ENCODE measurements at places on chromosomes 3 and 15.

- DNase-seq, result no peak
Measured at GRCh38 chr3:23537101-23537551, 268.6 kb upstream of the UBE2E1 start.

DNA sequence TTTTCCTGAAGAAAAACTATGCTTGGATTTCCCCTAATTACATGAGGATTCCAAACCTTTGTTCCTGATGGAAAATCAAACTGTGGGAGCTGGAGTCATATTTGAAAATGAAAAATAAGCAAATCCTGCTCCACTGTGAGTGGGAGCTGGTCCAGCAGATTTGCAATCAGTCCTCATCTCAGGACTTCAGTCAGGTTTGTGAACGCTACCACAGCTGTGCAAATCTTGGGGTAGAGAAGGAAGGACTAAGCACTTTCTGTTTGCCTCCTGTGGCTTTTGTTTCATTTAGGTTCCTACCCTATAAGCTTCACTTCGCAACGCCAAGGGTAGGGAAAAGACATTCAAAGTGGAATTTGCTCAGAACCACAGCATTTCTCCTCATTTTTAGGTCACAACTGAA, 238.2 kb downstream of the TUSC7 start:
- no peak for DNase-seq

- DNase-seq, result no peak
Measured at GRCh38 chr3:2446146-2446545, 347.5 kb downstream of the CNTN4 start.

- DNase-seq, result no peak
Measured at GRCh38 chr3:191192941-191193340, 6.1 kb upstream of the OSTN start.

DNA sequence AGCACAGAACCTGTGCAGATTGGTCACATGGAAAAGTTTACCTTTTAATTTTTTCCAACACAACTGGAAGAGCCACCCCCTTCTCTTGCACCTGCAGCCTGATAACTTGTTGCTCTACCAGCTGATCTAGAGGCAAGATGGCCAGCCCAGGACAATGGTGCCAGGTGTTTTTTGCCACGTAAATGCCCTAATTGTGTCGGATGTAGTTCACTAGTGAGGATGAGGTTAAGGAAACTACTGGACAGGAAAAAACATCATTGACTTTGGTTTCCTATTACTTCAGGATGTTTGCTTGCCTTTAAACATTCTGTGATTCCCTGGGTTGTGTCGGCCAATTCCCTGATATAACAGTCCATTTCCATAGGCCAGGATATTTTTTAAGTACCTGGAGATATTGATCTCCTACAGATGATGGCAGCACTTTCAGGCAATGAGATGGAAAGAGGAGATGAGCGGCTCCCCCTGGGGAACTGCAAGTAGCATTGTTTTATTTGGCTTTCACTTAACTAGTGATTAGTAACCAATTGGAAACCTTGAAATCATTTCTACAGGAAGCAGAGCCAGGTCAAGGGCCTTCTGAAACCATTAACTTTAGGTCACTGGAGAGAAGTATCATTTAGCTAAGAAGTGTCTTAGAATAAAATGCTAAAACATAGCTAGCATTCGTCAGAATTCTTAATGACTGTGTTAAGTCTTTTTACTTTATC, 72.5 kb downstream of the OSBPL10 start:
- DNase-seq, result no peak

DNA sequence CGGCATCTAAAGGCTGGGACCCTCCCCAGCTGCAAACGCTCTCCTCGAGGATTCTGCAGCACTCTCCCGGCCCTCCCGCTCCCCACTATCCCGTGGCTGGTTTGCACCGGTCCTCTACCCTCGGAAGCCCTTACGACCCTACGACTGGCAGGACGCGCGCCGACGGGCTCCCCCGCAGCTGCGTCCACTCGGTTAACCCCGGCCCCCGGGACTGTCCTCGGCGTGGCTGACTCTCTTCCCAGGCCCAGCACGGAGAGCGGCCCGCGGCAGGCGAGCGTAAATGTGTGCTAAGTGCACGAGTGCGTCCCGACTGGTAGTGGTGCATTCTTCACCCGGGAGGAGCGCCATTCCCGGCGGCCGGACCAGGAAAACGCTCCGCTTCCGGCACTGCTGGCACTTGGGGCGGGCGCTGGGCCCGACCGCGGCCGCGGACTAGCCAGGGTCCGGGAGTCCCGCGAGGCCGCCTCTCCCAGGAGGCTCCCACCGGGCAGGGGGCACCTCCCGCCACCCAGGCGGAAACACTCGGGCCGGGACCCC, 508 bp downstream of the GORASP1 start:
- peak; percentile 42 for DNase-seq

- no peak for DNase-seq
Measured at GRCh38 chr3:38000242-38000916, 9.8 kb downstream of the VILL start.

DNA sequence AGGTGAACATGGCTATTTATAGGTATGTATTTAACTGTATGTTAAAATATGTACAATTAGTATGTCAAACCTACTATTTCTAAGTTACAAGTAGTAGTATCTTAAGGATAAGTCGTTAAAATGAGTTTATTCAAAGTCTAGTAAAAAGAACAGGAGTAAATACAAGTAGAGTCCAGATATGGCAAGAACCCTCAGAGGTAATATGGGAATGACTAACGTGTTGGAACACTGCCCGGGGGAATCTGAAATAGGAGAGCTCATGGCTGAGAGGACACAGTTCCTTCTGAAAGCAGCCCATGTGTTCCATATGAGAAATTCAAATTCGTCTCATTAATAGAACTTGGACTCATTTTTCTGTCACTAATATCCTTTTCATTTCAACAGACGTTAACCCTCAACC, 158.8 kb downstream of the CLSTN2 start:
- no peak for DNase-seq

GRCh38 chr3:37377670-37378069, 203.3 kb upstream of the LRRFIP2 start:
- DNase-seq, result no peak

DNA sequence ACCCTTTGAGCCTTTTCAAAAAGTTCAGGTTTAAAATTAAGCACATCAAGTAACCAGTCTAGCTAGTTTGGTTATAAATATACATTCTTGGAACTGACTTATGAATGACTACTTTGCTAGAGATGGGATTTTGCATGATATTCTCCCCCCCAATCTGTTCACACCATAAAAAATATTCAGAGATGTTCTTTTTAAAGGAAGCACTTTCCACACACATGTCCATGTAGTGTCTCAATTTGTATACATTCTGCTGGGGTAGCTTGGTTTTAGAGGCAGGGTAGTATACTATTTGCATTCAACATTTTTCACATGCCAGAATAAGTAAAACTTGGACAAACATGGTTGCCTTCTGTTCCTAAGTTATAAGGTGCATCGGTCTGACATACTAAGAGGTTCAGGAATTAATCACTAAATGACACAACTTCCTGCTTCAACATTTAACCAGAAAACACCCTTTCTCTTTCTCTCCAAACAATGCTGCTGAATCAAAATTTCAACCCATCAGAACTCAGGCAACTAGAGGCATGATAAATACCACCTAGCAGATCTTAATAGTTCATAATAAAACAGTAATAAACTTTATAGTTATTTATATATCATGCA, 57.0 kb downstream of the SUMF1 start:
- no peak for DNase-seq

GRCh38 chr15:50636146-50636545, 50.5 kb downstream of the TRPM7 start:
- no peak for DNase-seq

DNA sequence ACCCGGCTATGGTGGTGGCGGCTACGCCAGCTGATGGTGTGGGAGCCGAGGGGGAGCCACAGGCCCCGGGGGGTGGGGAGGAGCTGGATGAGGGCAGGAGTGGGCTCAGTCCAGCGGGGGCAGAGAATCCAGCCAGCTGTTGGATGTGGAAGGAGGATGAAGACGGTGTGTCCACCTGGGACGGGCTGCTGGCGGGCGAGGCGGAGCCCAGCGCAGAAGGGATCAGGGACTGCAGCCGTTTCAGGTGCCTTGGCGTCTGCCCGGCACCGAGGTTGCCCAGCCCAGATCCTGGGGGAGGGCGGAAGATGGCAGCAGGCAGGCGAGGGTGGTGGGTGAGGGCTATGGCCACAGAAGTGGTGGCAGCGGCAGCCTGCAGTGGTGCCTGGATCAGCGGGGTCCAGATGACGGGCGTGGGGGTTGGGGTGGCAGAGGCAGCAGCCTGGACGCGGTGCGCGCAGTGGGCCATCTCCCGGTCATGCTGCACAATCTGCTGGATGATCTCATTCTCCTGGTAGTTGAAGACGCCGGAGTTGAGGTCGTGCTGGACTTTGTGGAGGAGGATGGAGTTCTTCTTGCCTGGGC, 45.3 kb downstream of the HCN4 start:
- DNase-seq, result no peak

GRCh38 chr15:93319121-93319814, 230.3 kb upstream of the RGMA start:
- DNase-seq, result no peak

DNA sequence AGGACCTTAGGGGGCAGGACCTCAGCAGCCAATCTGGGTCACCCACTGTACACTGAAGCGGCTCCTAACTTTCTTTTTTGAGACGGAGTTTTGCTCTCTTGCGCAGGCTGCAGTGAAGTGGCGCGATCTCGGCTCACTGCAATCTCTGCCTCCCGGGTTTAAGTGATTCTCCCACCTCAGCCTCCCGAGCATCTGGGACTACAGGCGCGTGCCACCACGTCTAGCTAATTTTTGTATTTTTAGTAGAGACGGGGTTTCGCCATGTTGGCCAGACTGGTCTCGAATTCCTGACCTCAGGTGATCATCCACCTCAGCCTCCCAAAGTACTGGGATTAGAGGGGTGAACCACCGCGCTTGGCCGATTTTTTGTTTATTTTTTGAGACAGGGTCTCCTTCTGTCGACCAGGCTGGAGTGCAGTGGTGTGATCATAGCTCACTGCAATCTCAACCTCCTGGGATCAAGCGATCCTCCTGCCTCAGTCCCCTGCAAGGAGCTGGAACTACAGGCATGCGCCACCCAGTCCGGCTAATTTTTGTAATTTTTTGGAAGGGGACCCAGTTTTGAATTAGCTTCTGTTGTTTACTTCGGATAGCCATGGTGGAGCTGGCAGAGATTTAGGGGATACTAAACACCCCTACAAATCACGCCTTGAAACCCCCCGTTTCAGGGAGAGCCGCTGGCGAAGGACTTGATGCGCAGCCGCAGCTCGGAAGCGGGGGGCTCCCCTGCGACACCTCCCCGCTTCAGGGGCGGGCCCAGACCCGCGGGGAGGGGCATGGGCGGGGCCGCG, 1.5 kb upstream of the CLK3 start:
- peak; percentile 98 for DNase-seq

- no peak for DNase-seq
Measured at GRCh38 chr3:126317029-126317996, 39.9 kb downstream of the KLF15 start.

GRCh38 chr3:100044369-100044768, 69.9 kb downstream of the FILIP1L start:
- DNase-seq, result peak; percentile 24

- DNase-seq, result no peak
Measured at GRCh38 chr15:31379042-31379441, 52.4 kb downstream of the KLF13 start.

- DNase-seq, result no peak
Measured at GRCh38 chr15:80885016-80885579, 104.5 kb downstream of the MESD start.

GRCh38 chr3:108461661-108462111, 48.7 kb downstream of the MYH15 start:
- no peak for DNase-seq

DNA sequence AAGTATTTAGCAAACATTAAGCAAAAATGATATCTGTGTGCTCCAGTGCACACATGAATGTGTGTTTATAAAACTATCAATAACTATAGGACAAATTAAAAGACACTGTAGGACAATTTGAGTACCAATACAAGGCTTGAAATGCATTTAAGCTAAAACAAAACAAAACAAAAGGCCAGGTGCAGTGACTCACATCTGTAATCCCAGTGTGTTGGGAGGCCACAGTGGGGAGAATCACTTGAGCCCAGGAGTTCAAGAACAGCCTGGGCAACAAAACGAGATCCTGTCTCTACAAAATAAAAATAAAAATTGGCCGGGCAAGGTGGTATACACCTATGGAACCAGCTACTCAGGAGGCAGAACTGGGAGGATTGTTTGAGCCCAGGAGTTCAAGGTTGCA, 50.7 kb downstream of the CSNK1G1 start:
- no peak for DNase-seq
